ENCODE measurements at places on chromosomes 13 and 19.

GRCh38 chr19:45492627-45493470 is 4.0 kb downstream of the RTN2 start:
- DNase-seq, result no peak

DNA sequence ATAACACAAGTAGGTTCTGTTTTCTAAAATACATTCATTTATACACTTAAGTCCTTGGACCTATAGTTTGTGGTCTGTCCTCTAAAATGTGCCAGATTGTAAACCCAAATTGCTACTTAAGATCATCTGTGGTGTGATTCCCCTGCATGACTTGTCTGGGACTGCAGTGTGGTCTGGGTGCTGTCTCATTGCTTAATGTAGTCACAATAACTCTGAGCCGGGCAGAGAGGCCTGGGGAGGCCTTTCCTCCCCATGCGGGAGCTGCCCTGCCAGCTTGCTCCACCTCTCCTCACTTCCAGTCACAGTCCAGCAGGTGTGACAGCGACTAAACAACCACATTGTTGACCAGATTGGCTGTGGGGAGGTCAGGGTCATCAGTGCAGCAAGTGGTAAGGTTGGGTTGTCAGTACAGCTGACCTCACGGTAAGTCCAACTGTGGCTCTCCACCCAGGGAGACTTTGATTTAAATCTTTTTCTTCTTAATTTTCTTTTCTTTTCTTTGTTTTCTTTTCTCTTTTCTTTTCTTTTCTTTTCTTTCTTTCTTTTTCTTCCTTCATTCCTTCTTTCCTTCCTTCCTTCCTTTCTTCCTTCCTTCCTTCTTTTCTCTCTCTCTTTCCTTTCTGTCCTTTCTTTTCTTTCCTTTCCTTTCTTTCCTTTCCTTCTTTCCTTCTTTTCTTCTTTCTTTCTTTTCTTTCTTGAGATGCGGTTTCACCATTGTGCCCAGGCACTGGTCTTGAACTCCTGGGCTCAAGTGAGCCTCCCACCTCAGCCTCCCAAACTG is 4.4 kb upstream of the TUBA3C start:
- no peak for DNase-seq

DNA sequence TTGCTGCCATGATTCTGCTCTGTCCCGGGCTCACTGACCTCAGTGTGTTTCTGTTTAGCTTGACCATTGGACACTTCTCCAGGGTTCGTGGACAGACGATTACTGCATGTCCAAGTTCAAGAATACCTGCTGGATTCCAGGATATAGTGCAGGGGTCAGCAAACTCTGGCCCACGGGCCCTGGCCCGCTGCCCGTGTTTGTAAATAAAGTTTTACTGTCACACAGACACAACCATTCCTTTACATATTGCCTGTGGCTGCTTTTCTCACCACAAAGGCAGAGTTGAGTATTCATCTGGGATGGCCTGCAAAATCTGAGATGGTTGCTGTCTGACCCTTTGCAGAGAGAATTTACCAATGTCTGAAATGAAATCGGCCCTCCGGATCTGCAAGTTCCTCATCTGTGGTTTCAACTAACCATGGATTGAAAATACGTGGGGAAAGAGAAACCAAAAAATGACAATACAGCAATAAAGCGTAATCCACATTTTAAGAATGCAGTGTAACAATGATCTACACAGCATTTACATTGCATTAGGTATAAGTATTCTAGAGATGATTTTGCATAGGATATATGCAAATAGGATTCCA is 25.9 kb upstream of the F2RL3 start:
- no peak for DNase-seq

GRCh38 chr19:46718934-46719622 is 2.2 kb upstream of the PRKD2 start:
- DNase-seq, result no peak

All from activated CD4-positive, alpha-beta T cell treated with anti-CD3 and anti-CD28 coated beads, Interleukin-2, amount 50 U/mL, for 1 hour (primary cell).